ENCODE measurements at places on chromosomes 6 and 20. TPM values are rescaled to one million over a fixed set of nuclear protein-coding genes. Genes with fewer than 3 reads are reported as not detected.

SLPI gene
- total RNA-seq: 11.8 TPM

THEMIS gene
- not detected for total RNA-seq

GJA10 gene
- not detected for total RNA-seq

LY6G6C gene
- total RNA-seq: not detected

TMEM74B gene
- 3.7 TPM for total RNA-seq

VPS16 gene
- total RNA-seq: 31.4 TPM

MAK gene
- total RNA-seq: 0.15 TPM

FAM210B gene
- total RNA-seq: 10.6 TPM

TRIM10 gene
- not detected for total RNA-seq

RAB22A gene
- 9.6 TPM for total RNA-seq

SMOC2 gene
- total RNA-seq: not detected
